Omental fat pad (tissue), 4 donors: ENCODE measurements at places on chromosomes 7 and 10.

DNA sequence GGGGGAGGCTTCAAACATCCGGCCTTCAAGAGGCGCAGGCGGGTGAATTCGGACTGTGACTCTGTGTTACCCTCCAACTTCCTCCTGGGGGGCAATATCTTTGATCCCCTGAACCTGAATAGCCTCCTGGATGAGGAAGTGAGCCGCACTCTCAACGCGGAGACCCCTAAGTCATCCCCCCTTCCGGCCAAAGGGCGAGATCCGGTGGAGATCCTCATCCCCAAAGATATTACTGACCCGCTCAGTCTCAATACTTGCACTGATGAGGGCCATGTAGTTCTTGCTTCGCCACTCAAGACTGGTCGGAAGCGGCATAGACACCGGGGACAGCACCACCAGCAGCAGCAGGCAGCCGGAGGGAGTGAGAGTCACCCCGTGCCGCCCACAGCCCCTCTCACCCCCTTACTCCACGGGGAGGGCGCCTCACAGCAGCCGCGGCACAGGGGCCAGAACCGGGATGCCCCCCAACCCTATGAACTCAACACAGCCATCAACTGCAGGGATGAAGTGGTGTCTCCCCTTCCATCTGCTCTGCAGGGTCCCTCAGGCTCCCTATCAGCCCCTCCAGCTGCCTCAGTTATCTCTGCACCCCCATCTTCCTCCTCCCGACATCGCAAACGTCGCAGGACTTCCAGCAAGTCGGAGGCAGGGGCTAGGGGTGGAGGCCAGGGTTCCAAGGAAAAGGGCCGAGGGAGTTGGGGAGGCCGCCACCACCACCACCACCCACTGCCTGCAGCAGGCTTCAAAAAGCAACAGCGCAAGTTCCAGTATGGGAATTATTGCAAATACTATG, 1.1 kb downstream of the MEPCE start:
- DNase-seq = no peak

GRCh38 chr7:151373599-151373998, 32.0 kb downstream of the NUB1 start:
- no peak for DNase-seq

DNA sequence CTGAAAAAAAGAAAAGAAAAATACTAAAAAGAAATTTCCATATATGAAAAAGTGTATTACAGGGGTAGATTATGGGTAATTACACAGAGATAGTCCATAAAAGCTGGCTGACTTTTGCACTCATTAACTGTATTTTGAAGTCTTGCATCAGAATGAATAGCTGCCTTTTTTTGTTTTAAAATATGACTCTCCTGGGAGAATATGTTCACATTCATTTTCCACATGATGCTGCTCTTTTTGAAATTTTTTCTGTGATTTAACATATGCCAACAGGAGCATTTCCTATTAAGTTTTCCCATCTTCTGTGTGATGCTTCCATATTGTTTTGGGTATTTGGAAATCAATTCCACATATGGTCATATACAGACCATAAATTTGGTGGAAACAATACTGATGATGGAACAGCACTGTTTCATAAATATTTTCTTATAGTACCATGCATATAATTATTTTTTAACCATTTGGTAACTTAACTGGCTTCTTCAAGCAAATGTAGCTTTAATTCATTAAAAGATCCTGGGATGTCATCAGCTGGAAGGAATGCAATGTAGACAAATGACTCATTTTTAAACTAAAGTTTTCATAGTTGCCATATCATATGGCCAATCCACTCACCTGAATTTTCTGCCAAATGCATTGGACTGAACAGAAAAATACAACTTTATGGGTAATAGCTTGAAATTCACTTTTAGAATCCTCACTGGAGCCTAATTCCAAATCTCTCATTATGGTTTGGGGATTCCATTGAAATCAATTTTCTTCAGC, 313.9 kb upstream of the GLI3 start:
- no peak for DNase-seq

DNA sequence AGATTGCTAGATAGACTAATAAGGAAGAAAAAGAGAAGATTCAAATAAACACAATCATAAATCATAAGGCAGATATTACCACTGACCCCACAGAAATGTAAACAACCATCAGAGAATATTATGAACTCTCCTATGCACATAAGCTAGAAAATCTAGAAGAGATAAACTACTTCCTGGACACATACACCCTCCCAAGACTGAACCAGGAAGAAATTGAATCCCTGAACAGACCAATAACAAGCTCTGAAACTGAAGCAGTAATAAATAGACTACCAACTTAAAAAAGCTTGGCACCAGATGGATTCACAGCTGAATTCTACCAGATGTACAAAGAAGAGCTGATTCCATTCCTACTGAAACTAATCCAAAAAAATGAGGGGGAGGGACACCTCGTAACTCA, 24.5 kb upstream of the STARD3NL start:
- DNase-seq = no peak

DNA sequence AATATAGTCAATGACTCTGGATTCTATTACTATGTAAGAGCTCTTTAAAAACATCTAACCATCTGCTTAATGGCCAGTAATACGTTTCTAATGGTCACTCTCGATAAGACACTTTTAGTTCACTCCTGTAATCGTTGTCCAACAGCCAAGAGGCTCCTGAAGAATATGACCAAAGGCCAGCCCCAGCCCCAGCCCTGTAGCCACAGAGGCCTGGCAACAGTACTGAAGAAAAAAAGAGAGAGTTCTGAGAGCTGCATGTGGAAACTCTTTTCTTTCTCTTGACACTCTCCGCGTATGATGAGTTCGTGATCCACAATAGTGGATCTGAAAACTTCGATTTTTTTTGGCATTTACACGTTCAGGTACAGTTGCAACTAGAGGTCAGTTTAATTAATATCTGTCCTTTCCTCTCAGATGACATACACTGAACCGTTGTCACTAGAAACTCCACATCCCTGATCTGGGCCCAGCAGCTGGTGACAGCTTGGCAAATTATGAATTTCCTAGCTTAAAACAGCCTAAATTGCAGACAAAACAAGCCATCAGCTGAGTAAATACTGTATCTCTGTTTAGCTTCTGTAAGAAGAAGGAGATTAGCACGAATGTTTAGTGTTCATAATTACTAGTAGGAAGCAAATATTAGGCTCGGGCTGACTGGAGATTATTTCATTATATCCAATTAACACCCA, 456.7 kb downstream of the LRMDA start:
- no peak for DNase-seq

- DNase-seq = no peak
These were observed 200.6 kb downstream of the CHCHD3 start for GRCh38 chr7:132881317-132881716.

DNA sequence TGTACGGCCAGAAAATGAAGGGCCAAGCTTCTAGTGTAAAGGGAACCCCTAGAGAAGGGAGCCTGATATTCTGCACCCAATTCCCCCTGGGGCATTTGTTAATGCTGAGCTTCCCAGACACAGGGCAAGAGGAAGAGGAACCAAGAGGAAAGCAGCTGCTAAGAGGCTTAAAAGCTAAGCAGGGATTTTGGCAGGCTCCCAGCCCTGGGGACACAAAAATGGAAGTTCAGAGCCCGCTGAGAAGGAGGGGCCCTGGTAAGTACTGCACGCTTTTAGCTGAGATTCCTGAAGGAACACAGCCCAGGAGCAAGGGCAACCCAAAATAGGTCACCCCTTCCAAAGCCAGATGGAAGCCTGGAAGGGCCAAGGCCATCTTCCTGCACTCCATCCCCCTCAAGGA, 387.3 kb upstream of the MGMT start:
- no peak for DNase-seq

DNA sequence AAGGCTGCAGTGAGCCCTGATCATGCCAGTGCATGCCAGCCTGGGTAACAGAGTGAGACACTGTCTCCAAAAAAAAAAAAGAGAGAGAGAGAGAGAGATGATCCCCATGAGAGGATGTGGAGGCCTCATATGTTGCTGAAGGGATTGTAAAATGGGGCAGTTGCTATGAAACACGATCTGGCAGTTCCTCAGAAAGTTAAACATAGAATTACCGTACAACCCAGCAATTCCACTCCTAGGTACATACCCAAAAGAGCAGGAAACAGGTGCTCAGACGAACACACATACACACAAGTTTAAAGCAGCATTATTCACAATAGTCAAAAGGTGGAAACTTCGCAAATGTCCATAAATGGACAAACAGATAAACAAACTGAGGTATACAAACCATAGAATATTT, 27.4 kb upstream of the CYTH3 start:
- DNase-seq = no peak

DNA sequence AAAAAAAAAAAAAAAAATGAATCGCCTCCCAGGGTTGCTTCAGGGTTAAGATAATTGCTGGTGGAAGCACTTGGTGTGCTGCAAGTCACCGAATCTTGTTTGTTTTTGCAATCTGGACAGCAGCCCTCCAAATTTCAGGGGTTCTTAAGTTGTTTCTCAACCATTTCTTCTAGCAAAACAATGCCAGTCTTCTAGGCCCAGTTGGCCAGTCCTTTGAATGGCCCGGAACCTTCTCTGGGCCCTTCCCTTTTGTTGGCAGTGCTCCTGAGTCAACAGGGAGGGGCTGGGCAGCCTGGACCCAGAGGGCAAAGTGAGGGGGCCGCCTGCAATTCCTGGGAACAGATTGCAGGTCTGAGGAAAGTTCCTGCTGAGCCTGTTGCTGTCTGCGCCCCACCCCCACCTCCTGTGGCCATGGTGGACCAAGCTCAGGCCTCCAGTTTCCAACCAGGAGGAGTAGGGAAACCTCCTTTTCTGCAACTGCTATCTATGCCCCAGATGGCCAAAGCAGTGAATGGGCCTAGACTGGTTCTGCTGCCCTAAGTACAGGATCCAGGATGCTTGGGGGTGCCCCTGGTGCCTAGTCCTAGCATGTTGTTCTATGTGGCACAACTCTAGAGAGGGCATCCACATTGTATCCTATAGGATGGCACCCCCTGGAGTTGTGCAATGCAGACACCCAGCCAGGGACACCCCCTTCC, 31.4 kb upstream of the PDCD4 start:
- no peak for DNase-seq

GRCh38 chr7:74207586-74207985, 2.2 kb upstream of the LAT2 start:
- no peak for DNase-seq

DNA sequence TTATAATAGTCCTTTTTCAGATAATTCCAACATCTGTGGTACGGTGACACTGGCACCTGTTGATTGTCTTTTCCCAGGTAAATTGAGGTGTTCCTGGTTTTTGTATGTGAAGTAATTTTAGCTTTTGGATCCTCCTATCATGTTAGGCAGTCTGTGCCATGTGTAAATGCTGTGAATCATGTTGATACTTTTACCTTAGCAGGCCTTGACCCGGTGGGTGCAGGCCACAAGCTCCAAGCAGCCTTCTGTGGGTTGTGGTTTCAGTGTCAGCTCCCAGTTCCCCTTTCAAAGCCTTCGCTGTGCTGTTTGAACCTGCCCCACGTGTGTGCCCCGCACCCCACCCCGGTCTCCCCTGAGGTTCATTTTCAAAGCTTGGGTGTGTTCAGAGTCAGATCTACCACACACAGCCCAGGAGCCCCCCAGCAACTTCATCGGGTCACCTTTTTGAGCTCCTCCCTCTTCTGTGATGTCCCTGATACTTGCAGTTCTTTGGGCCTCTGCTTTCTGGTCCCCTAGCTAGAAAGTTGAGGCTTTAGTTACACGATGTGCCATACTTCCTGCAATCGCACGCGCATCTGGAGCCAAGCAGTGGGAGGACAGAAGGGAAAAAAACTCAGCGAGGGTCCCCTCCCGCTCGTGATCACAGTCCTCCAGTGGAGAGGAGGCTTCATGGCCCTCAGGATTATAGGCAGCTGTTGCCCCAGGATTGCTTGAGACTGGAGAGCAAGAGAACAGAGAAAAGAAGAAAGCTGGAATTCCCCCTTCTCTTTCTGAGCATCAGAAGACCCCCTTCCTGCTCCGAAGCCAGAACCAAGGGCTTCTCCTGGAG, 8.7 kb upstream of the BHLHA15 start:
- no peak for DNase-seq

- DNase-seq = no peak
These were observed 117.4 kb upstream of the GPR26 start for GRCh38 chr10:123548770-123549169.

GRCh38 chr10:103551619-103552602, 58.4 kb downstream of the NEURL1 start:
- DNase-seq = no peak

- DNase-seq = no peak
These were observed 373.0 kb downstream of the RPS24 start for GRCh38 chr10:78406648-78407008.

- no peak for DNase-seq
These were observed 29.1 kb downstream of the GTF2IRD1 start for GRCh38 chr7:74482629-74483401.

GRCh38 chr10:132482090-132482800, 55.3 kb upstream of the INPP5A start:
- no peak for DNase-seq

- no peak for DNase-seq
These were observed 20.4 kb upstream of the LFNG start for GRCh38 chr7:2499181-2499580.

DNA sequence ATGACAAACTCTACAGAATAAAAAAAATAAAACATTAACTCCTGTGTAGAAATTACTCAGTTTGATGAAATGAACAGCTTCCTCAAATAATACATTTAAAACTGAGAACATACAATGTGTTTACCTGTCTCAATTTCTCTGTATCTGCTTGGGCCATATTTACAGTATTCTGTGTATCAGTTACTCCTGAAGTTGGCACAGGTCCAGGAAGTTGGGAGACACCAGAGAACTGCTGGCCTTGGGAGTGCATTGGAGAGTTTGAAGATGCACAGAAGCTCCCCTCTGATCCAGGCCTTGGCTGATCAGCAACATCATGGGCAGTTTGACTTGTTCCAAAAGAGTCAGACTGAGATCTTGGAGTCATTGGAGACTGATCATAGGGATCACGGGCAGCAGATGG, 155.1 kb downstream of the GALNT11 start:
- no peak for DNase-seq

GRCh38 chr10:123620621-123621020, 45.5 kb upstream of the GPR26 start:
- DNase-seq = no peak

- DNase-seq = peak; percentile 15
These were observed 38.8 kb upstream of the ANTXRL start for GRCh38 chr10:46247808-46248569.

DNA sequence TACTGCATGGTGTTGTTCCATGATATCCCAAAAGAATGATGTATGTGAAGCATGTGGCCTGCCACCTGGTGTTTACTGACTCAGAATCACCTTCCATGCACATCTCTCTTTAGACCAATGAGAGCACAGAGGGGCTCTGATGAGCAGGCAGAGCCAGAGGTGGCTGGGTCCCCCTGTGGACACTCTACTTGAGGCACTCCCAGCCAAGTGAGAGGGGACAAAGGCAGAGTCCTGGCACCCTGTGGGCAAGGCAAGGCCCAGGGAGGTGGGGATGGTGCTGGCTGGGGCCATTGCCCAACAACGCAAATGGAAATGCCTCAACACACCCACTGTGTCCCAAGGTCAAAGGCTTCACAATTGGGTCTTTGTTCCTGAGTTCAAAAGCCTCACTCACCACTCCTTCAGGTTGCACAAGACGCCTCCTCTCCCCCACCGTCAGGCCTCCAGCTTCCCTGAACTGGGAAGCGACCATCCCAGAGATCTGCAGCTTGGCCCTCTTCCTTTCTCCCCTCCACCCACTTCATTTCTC, 164.6 kb downstream of the NEURL1 start:
- no peak for DNase-seq

- DNase-seq = no peak
These were observed 10.1 kb downstream of the PFKFB3 start for GRCh38 chr10:6212806-6213205.

GRCh38 chr7:108535744-108536143, 9.8 kb upstream of the PNPLA8 start:
- DNase-seq = no peak

- no peak for DNase-seq
These were observed 1.8 kb upstream of the PDGFA start for GRCh38 chr7:521221-522070.

GRCh38 chr7:37493810-37494209, 45.1 kb upstream of the ELMO1 start:
- DNase-seq = no peak
